Left ventricle myocardium inferior (tissue), 1 donor: ENCODE measurements at places on chromosomes 3 and 15.

- no peak overlapping the region for H3K27ac ChIP-seq
- no peak overlapping the region for H3K4me3 ChIP-seq
- H3K4me1 ChIP-seq: no peaks in the 10 kb centered on the region
- H3K27me3 ChIP-seq: no peaks in the 10 kb centered on the region
- no peak for DNase-seq
Observed at GRCh38 chr3:55014906-55015305, 87.0 kb upstream of the LRTM1 start.

GRCh38 chr15:99167640-99168039 is 62.8 kb downstream of the SYNM start:
- H3K36me3 ChIP-seq: peaks cover 47% of the 10 kb centered on the region
- H3K27me3 ChIP-seq: no peaks in the 10 kb centered on the region
- H3K4me3 ChIP-seq: no peak overlapping the region
- peak overlapping the region; percentile 91 for H3K27ac ChIP-seq
- no peak for DNase-seq

DNA sequence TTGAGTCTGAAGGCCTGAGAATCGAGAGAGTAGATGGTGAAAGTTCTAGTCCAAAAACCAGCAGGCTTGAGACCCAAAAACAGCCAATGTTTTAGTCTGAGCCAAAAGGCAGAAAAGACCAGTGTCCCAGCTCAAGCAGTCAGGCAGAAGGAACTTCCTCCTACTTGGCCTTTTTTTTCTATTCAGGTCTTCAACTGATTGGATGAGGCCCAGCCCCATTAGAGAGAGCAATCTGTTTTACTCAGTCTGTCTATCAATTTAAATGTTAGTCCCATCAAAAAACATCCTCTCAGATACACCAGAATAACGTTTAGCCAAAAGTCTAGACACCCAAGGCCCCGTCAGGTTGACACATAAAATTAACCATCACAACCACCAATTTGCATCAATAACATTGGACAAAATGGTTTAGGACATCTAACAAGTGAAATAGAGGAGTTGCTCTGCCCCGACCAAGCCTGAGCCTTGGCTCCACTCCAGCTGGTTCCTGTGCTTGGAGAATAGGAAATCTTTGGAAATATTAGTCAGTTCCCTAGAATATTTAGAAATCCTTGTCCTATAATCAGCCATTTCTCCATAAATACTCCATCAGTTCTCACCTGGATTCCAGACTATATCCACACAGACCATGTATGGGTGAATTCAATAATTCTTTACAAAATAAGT is 51.4 kb upstream of the LIPC start:
- H3K4me3 ChIP-seq: no peak overlapping the region
- no peaks in the 10 kb centered on the region for H3K36me3 ChIP-seq
- no peaks in the 10 kb centered on the region for H3K27me3 ChIP-seq
- H3K4me1 ChIP-seq: no peaks in the 10 kb centered on the region
- no peak for DNase-seq

DNA sequence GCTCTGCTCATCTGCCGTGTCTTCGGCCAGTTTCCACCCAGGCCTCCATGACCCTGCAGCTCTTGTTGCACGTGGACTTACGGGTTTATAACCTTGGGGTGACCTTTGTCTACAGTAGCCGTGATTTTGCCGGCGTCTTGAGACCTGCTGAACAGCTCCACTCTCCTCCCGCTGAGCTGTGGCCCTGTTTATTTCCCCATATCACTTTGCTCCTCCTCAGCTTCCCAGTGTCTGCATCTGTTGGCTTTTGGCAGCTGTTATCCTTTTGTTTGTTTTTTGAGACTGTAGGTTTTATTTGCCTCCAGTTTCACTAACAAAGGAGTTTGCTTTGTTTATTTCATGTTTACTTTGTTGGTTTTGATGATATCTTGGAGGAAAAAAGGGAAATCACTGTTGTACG is 29.3 kb upstream of the SLC28A1 start:
- peaks cover 70% of the 10 kb centered on the region for H3K4me1 ChIP-seq
- H3K27ac ChIP-seq: peak overlapping the region; percentile 79
- no peak for DNase-seq
- peaks cover 49% of the 10 kb centered on the region for H3K36me3 ChIP-seq
- no peak overlapping the region for H3K4me3 ChIP-seq

GRCh38 chr3:127884041-127884440 is 31.0 kb upstream of the KBTBD12 start:
- no peaks in the 10 kb centered on the region for H3K4me1 ChIP-seq
- no peaks in the 10 kb centered on the region for H3K36me3 ChIP-seq
- DNase-seq: no peak
- no peak overlapping the region for H3K4me3 ChIP-seq

DNA sequence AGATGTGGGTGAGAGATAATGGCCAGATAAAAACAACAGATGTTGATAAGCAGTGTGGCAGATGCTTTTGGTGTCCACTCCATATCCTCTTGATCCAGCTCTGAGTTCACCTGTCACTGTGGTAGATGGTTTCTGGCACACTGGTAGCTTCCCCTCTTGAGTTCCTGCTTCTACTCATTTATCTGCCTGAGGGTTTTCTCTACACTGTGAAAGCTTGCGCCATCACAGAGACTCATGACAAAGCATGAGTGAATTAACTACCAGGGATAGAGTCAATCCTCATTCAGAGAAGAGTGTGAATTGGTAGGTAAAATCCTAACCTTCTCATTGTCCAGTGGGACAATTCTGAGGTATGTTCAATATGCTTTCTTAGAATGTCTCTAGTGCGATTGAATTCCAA is 50.0 kb upstream of the ARHGEF26 start:
- no peaks in the 10 kb centered on the region for H3K4me1 ChIP-seq
- no peaks in the 10 kb centered on the region for H3K27me3 ChIP-seq
- no peak overlapping the region for H3K27ac ChIP-seq

DNA sequence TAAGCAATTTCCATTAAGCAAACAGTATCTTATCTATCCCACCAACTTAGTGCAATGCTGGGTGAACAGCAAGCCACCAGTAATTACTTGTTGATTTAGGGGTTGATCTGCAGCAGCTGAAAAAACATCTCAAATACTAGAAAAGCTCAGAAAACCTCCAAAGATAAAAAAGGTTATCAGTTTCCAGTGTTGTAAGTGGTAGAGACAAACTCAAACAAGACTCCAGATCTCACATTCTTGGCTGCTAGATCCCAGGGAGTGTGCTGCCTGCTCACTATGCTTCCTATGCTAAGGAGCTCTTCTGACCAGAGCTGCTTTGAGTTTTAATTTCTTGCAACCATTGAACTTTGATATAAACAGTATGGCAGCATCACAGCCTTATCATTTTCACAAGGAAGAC is 11.3 kb downstream of the B3GALNT1 start:
- DNase-seq: no peak
- H3K4me3 ChIP-seq: no peak overlapping the region
- no peaks in the 10 kb centered on the region for H3K27me3 ChIP-seq
- H3K4me1 ChIP-seq: peaks cover 48% of the 10 kb centered on the region
- H3K36me3 ChIP-seq: peaks cover 18% of the 10 kb centered on the region
- H3K27ac ChIP-seq: peak overlapping the region; percentile 7

DNA sequence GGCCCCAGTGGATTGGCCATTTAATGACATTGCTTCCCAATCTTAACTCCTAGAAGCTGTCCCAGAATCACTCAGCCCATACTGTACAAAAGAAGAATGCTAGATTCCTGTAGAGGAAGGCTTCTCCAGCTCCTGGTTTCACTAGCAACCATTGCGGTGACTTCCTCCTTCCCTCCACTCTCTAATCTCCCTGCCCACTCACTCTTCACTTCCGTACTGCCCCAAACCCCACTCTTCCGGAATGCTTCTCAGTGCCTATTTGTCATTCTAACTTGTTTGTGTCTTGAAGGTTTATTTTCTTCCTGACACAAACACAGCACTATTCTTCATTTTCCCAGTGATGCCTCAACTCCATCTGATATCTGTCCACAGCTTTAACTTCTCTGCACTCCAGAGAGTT is 97.1 kb upstream of the SPATA16 start:
- no peak overlapping the region for H3K27ac ChIP-seq
- H3K27me3 ChIP-seq: no peaks in the 10 kb centered on the region
- no peaks in the 10 kb centered on the region for H3K36me3 ChIP-seq
- H3K4me3 ChIP-seq: no peak overlapping the region
- DNase-seq: no peak

GRCh38 chr3:17261627-17262369 is 377.0 kb downstream of the PLCL2 start:
- no peaks in the 10 kb centered on the region for H3K27me3 ChIP-seq
- no peaks in the 10 kb centered on the region for H3K36me3 ChIP-seq
- H3K4me1 ChIP-seq: peaks cover 16% of the 10 kb centered on the region
- H3K27ac ChIP-seq: no peak overlapping the region
